NCI-H446 (cell line): ENCODE measurements at places on chromosomes 2 and 18.

DNA sequence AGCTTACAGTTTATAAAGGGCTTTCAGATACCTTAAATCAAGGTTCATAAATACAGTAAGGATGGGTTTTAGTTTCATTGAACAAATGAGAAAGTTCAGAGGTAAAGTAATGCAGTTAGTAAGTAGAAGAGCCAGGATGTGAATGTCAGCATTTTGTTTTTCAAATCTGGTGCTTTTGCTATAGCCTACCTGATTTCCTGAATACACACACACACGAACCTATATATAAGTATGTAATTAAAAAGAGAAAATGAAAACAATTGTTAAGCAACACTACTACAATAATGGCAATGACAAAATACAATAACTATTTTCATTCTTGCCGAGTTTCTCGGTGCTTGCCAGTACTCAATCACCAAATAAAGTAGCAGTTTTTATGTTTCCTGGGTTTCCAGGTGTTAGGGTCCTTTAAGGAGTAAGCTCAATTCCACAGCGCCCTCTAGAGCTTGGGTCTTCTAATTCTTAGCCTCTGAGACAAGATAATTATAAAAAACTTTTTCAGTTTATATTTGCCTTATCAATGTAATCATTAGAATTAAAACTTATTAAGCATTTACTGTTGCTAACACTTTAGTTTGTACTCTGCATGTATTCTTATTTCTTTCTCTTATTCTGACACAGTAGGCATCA is 512.9 kb upstream of the ACVR2A start:
- peak; percentile 55 for DNase-seq

GRCh38 chr2:241773511-241774418 is 2.9 kb upstream of the GAL3ST2 start:
- no peak for DNase-seq

- no peak for DNase-seq
Observed at GRCh38 chr2:26034637-26034992, 731 bp downstream of the RAB10 start.

- DNase-seq = no peak
Observed at GRCh38 chr2:76180676-76181075, 470.0 kb upstream of the GCFC2 start.

- DNase-seq = no peak
Observed at GRCh38 chr2:13103151-13103550, 386.4 kb downstream of the TRIB2 start.

DNA sequence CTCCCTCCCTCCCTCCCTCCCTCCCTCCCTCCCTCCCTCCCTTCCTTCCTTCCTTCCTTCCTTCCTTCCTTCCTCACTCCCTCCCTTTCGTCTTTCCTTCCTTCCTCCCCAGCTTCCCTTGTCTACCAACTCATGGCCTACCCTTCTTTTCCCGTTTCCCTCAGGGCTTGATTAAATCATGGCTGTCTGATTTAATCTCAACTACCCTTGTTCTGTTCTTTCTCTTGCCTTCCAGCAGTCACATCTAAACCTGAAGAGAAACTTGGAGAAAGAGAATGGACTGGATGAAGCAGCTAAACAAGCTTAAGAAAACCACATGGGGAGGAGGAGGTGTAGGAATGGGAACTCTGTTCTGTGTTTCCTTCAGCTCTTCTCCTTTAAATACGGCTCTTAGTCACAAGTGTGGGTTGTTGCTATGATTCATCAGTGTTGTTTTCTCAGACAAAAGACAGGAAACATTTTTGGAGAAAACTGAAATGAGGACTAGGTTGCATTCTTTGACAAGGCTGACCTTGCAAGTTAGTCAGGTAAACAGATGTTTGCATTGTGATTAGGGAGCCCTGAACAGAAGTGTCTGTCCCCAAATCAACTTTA is 177.9 kb downstream of the LRRTM1 start:
- DNase-seq = no peak

DNA sequence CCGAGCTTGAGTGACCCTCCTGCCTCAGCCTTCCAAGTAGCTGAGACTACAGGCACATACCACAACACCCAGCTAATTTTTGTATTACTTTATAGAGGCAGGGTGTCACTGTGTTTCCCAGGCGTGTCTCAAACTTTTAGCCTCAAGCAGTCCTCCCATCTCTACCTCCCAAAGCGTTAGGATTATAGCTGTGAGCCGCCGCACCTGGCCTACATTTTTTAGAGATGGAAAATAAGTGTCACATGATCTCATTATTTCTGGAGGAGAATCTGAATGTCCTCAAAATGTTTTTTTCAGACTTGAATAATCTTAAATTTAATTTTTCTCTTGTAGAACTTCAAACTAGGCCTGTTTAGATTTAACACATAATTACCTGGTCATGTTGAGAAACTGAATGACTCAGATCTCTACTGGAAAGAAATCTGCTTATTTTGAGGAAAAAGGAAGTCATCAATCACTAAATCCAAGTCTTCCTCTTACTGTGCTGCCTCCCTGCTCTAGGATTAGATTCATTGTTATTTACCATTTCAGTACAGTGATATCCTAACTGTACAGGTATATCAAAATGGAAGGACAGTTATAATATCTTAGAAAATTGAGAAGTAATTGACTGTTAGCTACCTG is 92.4 kb downstream of the COX7A2L start:
- DNase-seq = no peak

GRCh38 chr2:147368306-147368705 is 476.5 kb upstream of the ACVR2A start:
- no peak for DNase-seq

- no peak for DNase-seq
Observed at GRCh38 chr2:150174056-150174805, 313.2 kb downstream of the RND3 start.

DNA sequence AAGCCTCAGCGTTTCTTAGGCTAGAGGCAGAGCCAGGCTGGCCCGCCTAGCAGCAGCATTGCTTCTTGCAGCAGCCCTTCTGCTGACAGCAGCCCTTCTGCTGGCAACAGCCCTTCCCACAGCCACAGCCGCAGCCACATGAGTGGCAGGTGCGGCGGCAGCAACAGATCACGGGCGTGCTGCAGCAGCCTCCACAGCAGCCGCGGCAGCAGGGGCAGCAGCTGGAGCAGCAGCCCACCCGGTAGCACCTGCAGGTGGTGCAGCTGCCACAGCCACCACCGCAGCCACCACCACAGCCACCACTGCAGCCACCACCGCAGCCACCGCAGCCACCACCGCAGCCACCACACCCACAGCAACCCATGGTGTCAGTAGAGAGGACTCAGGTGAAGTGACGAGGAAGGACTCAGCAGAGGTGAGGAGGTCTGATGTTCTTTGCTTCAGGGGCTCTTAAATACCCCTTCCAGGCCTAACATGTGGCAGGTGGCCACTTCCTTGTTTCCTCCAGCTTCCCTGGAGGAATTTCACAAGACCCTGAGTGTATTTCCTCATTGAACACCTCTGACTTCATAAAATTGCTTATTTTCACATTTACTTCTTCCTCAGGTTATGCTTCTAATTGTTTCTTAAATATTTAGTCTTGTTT is at the start of gene SCYGR6:
TSS of gene SCYGR6 (minus strand) at position 364 of the 646 bp plus-strand sequence. CDS start at position 364, 0 bp downstream.
- DNase-seq = no peak

DNA sequence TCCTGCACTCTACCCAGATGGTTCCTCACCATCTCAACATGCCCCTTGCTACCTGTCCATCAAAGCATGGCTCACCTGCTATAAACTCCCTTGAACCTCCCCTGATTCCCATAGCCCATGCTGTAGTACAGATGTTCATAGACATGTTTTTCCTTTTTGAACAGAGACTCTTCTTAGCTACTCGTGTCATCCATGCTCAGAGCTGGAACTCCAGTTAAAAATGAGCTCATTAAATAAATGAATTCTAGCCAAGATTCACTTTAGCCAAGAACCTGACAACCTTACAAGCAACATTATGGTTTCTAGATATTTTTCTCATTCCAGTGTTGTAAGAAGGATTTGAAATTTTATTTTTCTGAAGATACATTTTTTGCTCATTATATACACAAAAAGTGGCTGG is 65.0 kb downstream of the SCG2 start:
- peak; percentile 32 for DNase-seq

- DNase-seq = no peak
Observed at GRCh38 chr2:64914247-64914646, 75.0 kb upstream of the SLC1A4 start.
